Stimulated activated CD4-positive, alpha-beta T cell treated with anti-CD3 and anti-CD28 coated beads, Interleukin-1b, Interleukin-23, amount 100 ng/mL, for 1 hour (primary cell): ENCODE measurements at places on chromosomes 12 and 14.

DNA sequence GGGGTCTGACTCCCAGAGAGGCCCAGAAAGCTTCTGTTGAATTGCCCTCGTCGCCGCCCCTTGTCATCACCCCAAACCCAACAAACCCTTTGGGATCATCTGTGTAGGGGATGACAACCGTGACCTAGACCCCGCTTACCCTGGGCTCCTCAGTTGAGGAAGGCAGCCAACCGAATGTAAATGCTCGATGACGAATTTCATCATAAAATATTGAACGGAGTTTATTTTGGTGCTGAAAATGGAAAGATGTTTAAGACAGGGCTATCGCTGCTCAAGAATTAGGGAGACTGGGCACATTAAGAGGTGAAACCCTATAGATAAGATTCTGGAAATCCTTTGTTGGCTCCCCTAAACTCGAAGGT is 512 bp downstream of the ACTR10 start:
- no peak for DNase-seq

- DNase-seq: no peak
Observed at GRCh38 chr12:53101931-53102781, 1.1 kb upstream of the SOAT2 start.

DNA sequence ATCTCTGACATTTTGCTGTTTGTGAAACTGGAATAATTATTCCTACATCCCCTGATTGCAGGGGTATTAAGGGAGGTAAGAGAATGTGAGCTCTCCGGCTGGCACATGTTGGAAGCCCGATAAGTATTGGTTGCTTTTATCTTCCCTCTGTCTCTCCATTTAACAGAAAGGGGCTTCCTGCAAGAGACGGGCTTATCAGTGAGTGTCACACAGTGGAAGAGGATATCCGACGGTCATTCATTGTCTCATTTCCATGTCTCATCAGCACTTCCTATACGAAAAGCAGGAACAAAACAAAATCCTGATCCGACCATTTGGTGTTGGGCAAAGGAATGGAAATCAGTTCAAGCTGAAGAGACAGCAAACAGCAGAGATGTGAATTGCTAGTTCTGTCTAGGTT is 10.7 kb downstream of the DYRK4 start:
- no peak for DNase-seq

- no peak for DNase-seq
Observed at GRCh38 chr12:97535582-97535981, 73.0 kb downstream of the RMST start.

DNA sequence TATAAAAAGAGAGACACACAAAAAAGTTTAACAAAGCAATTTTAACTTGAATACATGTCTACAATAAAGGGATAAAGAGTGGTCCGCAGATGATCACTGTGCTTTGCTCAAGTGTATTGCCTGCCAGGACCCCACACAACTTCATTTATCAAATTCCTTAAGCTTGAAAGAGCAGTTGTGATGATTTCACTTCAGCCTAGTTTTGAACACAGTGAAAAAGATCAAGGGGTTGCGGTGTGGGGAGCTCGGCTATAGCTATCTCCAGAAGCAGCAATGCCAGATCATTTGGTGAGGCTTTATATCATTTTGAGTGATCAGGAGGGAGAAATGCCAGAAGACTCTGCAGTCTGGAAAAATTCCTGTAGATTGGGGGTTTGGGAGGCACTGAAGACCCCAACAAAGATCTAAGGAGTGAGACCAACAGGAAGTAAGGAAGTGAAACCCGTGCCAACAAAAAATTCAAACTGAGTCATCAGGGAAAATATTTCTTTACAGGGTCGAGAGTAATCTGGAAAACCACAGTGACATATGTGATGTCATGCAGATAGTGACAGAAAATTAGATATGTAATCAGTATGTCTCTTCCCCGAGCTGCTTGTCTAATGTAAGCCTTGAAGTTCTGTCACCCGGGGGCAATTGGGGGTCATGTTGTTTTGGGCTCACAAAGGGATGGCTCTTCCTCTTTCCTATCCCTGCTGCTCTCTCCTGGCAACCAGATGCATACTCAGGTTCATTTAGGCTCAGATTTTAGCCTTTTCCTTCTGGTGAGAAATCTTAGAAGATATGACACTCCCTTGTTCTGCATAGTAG is 221.8 kb downstream of the MSRB3 start:
- no peak for DNase-seq

DNA sequence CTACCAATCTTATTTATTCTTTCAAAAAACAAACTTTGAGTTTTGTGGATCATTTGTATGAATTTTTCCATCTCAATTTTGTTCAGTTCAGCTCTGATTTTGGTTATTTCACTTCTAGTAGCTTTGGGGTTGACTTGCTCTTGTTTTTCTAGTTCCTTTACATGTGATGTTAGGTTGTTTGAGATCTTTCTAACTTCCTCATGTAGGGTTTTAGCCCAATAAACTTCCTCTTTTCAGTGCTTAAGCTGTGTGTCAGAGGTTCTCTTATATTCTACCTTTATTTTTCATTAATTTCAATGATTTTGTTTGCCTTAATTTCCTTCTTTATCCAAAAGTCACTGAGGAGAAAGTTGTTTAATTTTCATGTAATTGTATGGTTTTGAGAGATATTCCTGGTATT is 860.4 kb upstream of the FBXO33 start:
- no peak for DNase-seq
